ENCODE measurements at places on chromosomes 7 and 10.
A peak's percentile ranks its signal among the peaks of the same experiment; 100 is the strongest.

DNA sequence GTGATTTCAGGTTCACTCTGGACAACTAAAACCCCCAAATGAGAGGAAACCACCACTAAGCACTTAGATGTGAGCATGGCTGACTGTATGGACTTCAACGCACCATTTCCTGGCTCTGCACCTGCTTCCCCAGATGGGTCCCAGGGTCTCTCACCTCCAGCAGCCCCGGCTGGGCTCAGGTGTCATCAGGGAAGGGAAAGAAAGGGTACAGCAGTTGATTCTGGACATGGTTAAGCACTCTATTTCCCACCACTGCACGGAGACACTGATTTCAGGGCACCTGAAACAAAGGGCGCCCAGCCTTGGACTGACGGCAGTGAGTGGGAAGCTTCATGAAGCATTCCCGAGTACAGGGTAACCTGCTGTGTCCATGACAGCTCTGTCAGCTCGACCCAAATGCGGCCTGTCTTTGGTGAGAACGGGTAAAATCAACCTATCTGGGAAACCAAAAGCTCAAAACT, 19.0 kb downstream of the FAM53B start:
- DNase-seq, result no peak

- DNase-seq, result no peak
Observed at GRCh38 chr7:55140221-55140940, 121.6 kb downstream of the EGFR start.

DNA sequence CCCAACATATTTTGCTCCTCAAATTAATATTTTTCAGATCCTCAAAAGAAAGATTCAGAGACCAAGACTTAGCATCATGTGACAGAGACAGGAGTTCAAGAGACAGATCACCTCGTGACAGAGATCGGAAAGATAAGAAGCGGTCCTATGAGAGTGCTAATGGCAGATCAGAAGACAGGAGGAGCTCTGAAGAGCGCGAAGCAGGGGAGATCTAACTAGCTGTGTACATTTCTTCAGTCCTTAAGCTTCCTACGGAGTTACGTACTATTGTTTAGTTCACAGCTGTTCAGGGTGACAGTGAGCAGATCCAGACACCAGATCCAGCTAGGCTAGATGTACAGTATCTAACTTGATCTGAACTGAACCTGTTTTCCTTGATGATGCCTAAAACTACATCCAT, 61.3 kb downstream of the KLRG2 start:
- DNase-seq, result no peak

DNA sequence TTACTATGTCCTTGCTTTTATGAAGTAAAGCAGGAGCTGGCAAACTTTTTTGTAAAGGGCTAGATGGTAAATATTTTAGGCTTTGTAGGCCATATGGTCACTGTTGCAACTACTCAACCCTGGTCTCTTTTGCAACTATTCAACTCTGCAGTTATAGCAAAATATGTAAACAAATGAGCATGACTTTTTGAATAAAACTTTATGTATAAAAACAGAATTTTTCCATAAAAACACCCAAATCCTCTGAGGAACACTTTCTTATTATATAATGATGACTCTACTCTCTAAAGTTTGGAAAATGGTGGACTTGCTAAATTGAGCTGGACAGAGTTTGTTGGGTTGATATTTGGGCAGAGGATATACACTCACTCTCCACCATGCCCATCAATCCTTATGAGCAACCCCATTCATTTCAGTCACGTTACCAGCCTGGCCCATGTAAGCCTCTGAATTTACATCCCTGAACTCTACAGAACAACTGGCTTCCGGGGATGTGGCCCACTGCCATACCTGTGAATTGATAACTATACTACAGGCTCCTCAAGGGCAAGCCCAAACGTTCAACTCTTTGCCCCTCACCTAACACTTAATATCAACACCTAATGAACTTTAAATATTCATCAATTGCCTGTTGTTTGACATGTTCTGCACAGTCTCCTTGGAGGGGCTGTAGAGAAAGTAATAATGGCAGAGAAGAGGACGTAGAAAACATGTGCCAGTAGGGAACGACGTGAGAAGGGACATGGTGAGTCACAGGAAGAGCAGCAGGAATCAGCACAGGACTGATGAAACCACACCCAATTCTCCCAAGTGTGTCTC, 37.6 kb downstream of the SGMS1 start:
- DNase-seq, result no peak

- DNase-seq, result peak; percentile 20
Observed at GRCh38 chr10:114304571-114305421, 65.7 kb downstream of the VWA2 start.

DNA sequence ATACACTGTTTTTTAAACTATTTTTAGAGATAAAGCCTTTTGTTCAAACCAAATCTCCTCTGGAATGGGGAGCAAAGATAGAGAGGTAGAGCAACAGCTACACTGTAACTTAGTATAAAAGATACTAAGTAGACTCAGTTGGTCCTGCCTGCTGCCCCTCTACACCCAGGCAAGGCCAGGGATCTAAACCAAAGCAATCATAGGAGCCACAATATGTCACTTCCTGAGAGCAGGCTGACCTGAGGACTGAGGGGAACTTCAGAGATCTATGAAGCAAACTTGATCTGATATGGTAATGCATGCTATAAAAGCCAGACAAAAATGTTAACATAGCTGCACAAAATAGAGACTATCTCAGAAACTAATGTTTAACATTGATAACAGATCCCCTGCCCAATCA, 7.0 kb upstream of the TRDMT1 start:
- DNase-seq, result no peak

DNA sequence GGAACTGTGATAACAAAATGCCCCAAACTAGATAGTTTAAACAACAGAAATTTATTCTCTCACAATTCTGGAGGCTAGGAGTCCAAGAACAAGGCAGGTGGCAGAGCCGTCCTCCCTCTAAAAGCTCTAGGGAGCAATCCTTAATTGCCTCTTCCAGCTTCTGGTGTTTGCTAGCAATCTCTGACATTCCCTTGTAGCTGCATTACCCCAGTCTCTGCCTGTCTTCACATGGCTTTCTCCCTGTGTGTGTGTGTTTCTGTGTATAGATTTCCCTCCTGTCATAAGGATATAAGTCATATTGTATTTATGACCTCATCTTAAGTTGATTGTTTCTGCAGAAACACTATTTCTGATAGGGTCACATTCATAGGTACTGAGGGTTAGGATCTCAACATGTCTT, 177.5 kb downstream of the WNT2 start:
- DNase-seq, result no peak

- DNase-seq, result no peak
Observed at GRCh38 chr7:73683788-73684693, 644 bp downstream of the BUD23 start.
